ENCODE measurements at places on chromosomes 2 and 18. TPM values are rescaled to one million over a fixed set of nuclear protein-coding genes. Genes with fewer than 3 reads are reported as not detected.

GRCh38 chr2:8049176-8049575, 632.7 kb upstream of the ID2 start:
- DNase-seq = no peak

GRCh38 chr2:161424394-161424769, 8.3 kb downstream of the TBR1 start:
- DNase-seq = no peak

DNA sequence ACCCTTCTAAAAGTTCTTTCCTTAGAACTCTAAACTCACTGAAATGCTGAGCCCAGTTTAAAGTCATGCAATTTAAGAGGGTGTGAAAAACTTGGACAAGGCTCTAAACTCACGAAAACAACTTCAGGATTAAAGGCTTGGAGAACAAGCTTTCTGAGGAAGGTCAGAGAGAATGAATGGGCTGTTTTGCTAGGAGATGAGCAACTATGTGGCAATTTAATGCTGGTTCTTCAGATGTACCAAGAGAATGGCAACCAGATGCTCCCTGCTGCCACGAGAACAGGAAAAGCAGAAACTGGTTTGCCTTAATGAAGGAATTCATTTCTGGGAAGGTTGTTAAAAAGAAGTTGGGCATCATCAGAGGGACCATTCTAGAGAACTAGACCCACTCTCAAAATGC, 77.8 kb upstream of the PMAIP1 start:
- DNase-seq = no peak

DNA sequence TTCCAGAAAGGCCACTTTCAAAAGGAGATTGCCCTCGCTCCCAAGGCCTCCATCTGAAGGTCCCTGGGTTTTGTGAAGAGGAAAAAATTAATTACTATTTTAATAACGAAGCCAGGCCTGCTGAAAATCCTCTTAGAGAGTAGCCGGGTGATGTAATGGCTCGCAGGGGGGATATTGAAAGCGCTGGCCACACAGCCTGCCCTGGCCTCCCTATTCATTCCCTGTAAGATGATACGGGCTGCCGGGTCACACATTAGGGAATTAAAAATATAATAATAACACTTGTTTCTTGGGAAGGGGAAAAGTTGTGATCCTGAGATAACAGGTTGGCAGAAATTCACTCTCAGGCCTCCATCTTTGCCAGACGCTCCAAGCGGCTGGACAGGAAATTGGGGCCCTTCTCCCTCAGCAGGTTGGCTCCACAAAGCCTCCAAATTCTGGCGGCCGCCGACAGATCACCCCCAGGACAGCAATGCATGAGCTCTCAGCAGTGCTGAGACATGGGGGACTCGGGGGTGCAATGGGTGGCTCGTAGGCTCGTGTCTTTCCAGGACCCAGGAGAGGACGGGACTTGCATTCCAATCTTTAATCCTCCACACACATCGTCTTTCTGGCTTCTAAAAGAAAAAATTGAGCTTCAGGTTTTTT, 299.9 kb upstream of the SALL3 start:
- DNase-seq = no peak

GRCh38 chr18:47545613-47546012, 294.2 kb upstream of the SKOR2 start:
- no peak for DNase-seq

DNA sequence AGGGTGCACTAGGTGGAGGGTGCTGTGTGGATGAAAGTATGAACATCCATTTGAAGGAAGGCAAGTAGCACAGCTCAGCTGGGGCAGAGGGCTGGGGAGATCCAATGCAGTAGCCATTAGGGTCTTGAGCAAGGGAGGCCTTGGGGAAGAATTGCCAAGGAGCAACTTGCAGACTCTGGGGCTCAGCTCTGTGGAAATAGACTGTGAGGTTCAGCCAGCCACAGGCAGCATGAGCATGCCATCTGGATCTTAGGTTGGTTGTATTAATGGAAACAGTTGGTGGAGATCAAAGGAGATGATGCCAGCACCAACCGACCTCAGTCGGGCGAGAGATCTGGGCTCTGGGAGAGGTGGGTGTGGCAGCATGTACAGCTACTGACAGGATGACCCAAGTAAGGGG, 5.6 kb downstream of the ZAP70 start:
- no peak for DNase-seq

DLX1 gene
- 3.8 TPM for total RNA-seq
